ENCODE measurements at places on chromosomes 11 and 22.

DNA sequence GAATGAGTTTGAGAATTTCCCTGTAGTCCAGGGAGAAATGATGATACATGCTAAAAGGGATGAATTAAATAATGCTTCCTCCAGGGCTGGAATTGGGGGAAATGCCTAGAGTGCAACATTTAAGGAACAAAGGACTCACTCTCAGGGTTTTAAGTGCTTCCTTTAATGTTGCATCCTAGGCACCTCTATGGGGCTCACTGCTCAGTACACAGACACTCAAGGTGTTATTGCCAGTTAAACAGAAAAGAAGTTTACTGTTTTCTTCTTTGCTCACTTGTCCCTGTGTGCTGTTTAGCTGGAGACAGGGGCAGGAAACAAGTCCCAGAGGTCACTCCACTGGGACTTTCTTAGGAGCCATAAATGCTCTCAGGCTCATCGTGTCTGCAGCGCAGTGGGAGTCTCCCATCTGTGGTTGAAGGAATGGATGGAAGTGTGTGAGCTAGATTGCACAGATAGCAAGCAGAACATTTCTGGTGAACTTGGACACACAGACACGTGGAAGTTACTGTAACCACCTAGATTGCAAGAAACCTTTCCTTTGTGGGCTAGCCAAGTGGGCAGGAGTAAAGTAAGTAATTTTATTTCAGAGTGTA lies 8.4 kb upstream of the OR52H1 start:
- no peak for DNase-seq

DNA sequence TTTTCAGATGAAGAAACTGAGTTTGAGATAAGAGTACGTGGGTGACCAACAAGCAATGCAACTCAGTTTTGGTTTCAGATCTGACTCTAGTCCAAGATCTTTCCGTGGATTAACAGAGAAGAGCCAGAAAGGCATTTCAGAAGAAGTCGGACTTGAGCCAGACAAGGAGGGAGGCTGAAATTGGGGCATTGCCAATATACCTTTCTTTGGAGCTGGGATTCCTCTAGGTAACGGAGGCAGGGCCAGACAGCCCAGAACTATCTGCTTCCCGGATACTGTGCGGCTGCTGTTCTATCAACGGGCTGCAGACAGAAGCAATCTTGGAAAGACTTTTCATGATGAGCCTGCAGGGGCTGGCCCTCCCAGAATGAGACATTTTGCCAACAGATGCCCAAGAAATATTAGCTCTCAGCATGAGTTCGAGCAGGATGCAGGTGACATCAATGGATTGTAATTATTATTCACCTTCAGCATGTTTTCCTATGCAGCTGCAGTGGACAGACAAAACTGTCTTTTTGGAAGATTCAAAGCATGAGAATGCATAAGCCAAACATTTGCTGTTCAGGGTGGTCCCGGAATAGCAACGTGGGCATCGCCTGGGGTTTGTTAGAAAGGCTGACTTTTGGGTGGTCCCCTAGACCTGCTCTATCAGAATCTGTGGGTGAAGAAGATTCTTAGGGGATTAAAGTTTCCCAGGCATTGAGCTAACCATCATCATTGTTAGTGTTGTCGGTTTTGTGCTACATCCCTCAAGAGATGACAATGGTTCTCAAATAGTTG lies 95.7 kb downstream of the SCN3B start:
- DNase-seq = no peak

DNA sequence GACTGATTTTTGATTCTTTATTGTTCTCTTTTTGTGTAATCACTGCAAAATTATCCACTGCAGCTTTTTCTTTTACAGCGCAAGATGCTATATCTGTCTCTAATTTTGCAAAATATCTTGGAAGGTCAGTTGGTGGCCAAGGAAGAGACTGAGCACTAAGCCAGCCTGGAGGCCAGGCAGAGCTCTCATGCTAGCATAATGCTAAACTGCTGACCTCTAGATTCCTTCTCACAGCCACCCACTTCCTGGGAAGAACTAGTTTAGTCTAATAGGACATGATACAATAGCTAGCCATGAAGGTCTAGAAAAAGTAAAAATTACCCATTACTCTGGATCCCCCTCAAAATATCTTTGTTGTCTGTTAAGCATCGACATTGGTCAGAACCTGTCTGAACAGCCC lies 227.2 kb upstream of the ARHGAP20 start:
- no peak for DNase-seq

GRCh38 chr22:30425327-30425615 lies 297 bp upstream of the MTFP1 start:
- DNase-seq = no peak

DNA sequence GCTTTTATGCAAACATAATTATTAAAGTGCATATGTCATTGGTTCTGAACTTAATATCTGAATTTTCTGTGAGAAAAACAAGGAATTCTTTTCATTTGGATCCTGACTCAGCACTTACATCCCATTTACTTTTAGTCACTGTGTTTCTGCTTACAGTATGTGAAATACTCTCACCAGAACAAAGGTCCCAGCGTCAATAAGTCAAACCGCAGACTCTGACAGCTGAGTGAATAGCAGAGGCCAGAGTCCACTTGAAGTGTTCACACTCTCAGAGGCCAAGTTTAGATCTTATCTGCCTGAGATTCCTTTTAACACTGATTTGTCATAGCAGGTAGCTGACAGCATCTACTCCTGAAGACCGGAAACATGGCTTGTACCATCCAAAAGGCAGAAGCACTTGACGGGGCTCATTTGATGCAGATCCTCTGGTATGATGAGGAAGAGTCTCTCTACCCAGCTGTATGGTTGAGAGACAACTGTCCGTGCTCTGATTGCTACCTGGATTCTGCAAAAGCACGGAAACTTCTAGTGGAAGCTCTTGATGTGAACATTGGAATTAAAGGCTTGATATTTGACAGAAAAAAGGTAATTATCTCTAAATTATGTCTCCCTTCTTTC lies 14.6 kb downstream of the BBOX1 start:
- DNase-seq = no peak

- DNase-seq = no peak
Observed at GRCh38 chr22:45533703-45534102, 31.0 kb downstream of the FBLN1 start.

- DNase-seq = no peak
Observed at GRCh38 chr11:12989428-12990161, 19.5 kb upstream of the RASSF10 start.

DNA sequence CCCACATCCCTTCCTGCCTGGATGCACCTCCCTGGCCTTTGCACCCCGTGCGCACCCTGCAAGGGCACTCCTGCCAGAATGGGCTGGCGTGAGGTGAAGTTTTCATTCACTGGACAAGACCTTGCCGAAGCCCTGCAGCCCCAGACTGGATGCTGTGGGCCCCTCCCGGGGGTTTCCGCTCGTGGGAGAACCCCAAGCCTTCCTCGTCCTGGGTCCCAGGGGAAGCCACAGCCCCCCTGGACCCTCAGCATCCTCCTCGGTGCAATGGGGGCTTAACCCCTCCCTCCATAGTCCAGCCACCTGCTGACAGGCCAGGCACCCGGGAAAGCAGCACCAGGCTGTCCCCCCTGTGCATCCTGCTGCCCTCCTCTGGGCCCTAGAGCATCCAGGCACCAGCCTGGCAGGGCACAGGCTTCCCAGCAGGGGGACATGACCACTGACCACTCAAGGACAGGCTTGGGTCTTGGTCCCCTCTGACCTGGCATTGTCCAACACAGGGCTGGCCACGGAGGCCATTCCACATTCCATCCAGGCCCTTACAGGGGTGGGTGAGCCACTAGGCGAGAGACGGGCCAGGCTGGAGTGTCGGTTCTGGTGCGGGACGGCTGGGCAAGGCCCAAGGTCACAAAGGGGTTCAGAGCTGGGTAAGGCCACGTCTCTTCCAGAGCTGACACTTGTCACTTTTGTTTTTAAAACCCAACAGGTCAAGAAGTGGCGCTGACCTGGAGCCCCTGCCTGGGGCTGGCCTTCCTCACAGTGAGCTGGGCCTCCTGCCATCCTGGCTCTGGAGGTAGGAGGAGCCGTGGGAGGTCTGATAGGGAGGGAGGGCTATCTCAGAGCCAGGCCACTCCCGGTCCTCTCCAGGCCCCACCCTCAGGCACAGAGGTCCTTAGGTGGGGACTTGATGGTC lies 41.5 kb upstream of the PPARA start:
- peak; percentile 39 for DNase-seq

GRCh38 chr22:26428515-26429457 lies at the start of gene ASPHD2:
ASPHD2 (plus strand) TSS chr22:26429260; CDS start chr22:26433616, 4,356 bp downstream.
- DNase-seq = peak; percentile 79

DNA sequence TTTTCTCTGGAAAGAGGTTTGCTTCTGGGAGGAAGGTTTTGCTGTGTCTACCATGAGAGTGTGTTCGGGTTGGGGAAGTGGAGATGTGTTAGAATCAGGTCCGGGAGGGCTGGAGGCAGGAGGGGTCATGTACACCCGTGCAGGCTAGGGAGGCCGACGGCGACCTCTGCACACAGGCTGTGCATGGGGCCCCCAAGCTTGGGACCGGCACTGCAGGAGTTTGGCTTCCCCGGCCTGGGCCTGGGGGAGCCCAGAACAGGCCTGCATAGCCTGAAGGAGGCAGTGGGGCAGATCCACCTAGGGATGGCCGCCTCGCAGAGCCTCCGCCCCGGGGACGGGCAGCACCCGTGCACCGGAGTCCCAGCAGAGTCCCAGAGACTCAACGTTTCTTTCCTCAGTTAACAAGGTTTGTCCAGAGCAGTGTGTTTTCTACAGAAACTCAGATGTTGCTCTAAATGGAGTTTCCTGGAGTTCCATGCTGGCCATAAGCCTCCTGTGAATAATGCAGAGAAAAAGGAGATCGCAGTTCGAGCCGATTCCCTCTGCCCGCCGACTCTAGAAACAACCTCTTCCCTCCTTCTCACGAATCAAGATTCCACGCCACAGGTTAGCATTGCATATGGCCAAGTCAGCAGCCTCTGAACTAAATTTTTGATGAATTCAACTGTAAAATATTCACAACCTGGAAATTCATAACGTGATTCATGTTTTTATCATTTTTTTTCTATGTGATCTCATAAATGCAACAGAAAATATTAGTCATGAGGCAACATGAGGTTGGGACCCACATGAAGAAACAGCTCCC lies 427.3 kb downstream of the BRD1 start:
- no peak for DNase-seq

GRCh38 chr11:66862559-66863037 lies 5.7 kb downstream of the LRFN4 start:
- no peak for DNase-seq

- no peak for DNase-seq
Observed at GRCh38 chr11:20221566-20221965, 61.3 kb upstream of the DBX1 start.

- DNase-seq = no peak
Observed at GRCh38 chr22:46754110-46754799, 8.2 kb upstream of the TBC1D22A start.

Data from nephron progenitor cell (in vitro differentiated cells).